Gastroesophageal sphincter (tissue), 4 donors: ENCODE measurements at places on chromosomes 16 and 17. TPM values are rescaled to one million over a fixed set of nuclear protein-coding genes. Genes with fewer than 3 reads are reported as not detected.

DNA sequence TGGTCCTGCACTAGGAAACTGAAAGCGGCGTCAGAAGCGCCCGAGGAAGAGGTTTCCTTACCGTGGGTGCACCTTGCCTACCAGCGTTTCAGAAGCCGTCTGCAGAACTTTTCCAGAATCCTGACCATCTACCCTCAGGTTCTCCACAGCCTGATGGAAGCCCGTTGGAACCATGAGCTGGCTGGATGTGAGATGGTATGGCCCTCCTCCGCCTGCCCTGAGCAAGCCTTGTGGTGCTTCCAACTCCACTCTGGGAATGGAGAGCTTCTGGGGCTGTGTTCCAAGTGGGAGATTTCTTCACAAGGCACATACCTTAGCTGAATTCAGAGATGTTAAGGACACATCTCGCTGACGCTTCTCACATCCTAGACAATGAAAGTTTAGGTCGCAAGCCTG lies 51.8 kb upstream of the ENDOV start:
- H3K27ac ChIP-seq, result peak overlapping the region; percentile 17
- peaks cover 13% of the 10 kb centered on the region for H3K4me1 ChIP-seq
- H3K36me3 ChIP-seq, result no peaks in the 10 kb centered on the region
- no peaks in the 10 kb centered on the region for H3K27me3 ChIP-seq
- ATAC-seq, result no peak

- H3K36me3 ChIP-seq, result no peaks in the 10 kb centered on the region
- H3K4me1 ChIP-seq, result no peaks in the 10 kb centered on the region
- H3K27me3 ChIP-seq, result peaks cover 47% of the 10 kb centered on the region
- peak overlapping the region; percentile 55 for H3K4me3 ChIP-seq
Measured at GRCh38 chr16:47142486-47142820, 1.3 kb downstream of the NETO2 start.

- no peak for ATAC-seq
- H3K4me3 ChIP-seq, result no peak overlapping the region
- H3K36me3 ChIP-seq, result no peaks in the 10 kb centered on the region
- H3K27me3 ChIP-seq, result no peaks in the 10 kb centered on the region
- H3K27ac ChIP-seq, result no peak overlapping the region
Measured at GRCh38 chr17:62572488-62572887, 55.0 kb upstream of the MRC2 start.

DNA sequence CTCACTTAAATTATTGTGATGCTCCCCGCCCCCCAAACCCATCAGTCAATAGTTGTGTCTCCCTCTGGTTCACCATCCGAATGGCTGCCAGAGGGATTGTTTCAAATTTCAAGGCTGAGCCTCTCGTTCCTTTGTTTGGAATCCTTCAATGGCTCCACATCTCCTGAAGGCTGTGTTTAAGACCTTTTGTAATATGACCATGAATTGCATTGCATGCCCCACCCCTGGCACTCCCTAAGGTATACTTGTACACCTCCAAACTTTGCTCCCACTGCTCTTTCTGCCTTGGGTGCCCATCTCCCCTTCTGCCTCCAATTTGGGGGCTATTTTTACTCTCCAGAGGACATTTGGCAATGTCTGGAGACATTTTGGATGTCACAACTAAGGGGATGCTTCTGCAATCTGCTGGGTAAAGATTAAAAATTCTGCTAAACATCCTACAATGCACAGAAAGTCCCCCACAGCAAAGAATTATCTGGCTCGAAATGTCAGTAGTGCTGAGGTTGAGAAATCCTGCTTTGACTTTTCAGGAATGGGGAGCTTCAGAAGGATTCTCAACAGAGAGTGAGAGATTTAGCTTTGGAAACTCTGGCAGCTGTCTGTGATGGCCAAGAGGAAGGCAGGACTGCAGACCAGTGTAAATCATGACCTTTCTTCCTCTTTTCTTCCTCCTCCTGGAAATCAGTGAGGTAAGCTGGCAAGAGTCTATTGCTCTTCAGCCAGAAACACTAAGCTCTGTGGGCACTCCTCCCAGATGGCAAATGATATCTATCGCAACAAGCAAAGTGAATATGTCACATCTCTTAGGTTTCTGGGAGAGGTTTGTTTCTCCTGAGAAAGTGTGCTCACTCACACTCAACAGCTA lies 8.7 kb upstream of the IL4R start:
- H3K27me3 ChIP-seq, result no peaks in the 10 kb centered on the region
- no peaks in the 10 kb centered on the region for H3K36me3 ChIP-seq
- peaks cover 8% of the 10 kb centered on the region for H3K4me1 ChIP-seq
- peak overlapping the region; percentile 17 for H3K27ac ChIP-seq

DNA sequence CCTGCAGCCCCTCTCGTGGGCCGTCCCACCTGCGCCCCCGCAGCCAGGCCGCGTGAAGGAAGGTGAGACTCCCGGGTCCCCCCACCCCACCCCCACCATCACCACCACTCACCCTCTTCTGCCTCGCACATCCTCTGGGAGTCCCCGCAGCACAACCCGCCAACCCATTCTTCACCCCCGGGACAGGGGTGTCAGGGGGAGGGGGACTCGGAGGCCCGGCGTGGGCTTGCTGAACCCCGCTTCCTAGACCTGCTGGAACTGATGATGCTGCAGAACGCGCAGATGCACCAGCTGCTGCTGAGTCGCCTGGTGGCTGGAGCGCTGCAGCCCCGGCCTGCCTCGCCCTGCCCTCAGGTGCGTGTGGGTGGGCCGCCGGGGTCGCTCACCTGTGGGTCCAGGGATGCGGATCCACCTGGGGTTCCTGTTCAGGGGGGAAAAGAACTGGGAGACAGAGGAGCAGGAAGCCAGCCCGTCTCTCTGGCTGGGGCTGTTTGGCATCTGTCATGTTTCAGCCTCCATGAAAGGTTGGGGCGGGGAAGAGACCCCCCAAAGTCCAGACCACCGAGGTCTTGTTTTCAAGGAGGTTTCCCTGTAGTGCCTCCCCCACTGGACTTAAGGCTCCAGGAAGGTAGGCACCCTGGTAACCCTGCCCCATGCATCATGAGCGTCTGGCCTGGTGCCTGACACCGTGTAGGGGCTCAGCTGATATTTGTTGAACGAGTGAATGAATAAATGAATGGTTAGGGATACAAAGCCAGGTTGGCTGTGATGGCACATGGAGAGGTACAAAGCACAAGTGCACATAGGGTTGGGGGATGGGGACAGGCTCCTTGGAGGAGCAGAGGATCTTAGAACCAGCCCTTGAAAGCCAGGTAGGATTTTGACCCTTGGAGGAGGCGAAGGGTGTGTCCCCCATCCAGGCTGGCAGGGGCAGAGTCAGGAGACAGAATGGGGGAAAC lies 849 bp downstream of the PRR29 start:
- no peak for ATAC-seq
- H3K4me3 ChIP-seq, result peak overlapping the region; percentile 57
- peaks cover 70% of the 10 kb centered on the region for H3K27me3 ChIP-seq
- peaks cover 19% of the 10 kb centered on the region for H3K4me1 ChIP-seq

DNA sequence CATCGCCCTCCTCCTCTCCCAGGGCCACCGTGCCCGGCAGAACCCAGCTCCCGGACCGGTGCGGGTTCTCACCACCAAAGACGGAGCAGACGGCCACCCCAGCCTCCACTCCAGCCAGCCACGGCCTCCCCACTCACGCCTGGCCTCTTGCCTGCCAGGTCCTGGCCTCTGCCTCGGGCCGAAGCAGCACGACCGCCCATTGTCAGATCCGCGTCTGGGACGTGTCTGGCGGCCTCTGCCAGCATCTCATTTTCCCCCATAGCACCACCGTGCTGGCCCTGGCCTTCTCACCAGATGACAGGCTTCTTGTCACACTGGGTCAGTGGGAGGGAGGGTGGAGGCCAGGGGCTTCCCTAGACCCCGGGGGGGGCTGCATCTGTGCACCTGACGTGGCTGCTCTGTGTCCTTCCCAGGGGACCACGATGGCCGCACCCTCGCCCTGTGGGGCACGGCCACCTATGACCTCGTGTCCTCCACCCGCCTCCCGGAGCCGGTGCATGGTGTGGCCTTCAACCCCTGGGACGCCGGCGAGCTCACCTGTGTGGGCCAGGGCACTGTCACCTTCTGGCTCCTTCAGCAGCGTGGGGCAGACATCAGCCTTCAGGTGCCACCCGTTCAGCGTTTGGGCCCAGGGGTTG lies 6.6 kb upstream of the RHOT2 start:
- H3K4me1 ChIP-seq, result no peaks in the 10 kb centered on the region
- H3K4me3 ChIP-seq, result peak overlapping the region; percentile 43
- no peaks in the 10 kb centered on the region for H3K36me3 ChIP-seq
- peak; percentile 1 for ATAC-seq

GRCh38 chr16:640614-641013 lies 1.0 kb upstream of the MCRIP2 start:
- H3K27me3 ChIP-seq, result no peaks in the 10 kb centered on the region
- ATAC-seq, result no peak
- no peak overlapping the region for H3K4me3 ChIP-seq
- no peaks in the 10 kb centered on the region for H3K4me1 ChIP-seq
- no peaks in the 10 kb centered on the region for H3K36me3 ChIP-seq
- H3K27ac ChIP-seq, result peak overlapping the region; percentile 92

DNA sequence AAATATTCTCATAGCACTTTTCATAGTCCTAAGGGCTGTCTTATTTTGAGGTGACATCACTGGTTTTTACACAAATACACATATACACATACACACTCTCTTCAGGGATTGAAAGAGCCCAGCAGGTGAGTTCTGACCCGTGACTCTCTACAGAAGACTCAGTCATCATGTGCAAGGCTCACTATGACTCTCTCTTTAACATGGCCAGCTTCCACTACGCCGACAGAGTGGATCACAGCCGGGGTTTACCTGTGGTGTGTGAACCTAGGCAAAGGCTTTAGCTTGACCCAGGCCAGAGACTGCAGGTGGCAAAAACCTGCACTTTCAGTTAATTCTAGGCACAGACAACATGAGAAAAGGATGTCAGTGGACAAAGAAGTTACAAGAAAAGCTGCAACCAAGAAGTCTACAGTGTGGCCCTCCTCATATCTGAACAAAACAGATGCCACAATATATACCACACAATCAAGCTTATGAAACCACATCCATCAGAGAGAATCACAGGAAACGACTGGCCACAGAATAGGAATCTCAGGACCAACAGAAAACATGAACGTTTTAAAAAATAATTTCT lies 56.5 kb downstream of the CYTH1 start:
- H3K4me3 ChIP-seq, result no peak overlapping the region
- peaks cover 3% of the 10 kb centered on the region for H3K36me3 ChIP-seq
- no peak overlapping the region for H3K27ac ChIP-seq
- H3K27me3 ChIP-seq, result no peaks in the 10 kb centered on the region
- H3K4me1 ChIP-seq, result peaks cover 6% of the 10 kb centered on the region

- H3K27me3 ChIP-seq, result no peaks in the 10 kb centered on the region
- peaks cover 5% of the 10 kb centered on the region for H3K4me1 ChIP-seq
- peaks cover 41% of the 10 kb centered on the region for H3K36me3 ChIP-seq
- ATAC-seq, result no peak
Measured at GRCh38 chr17:82016061-82016874, 6.4 kb downstream of the CENPX start.

GRCh38 chr17:36994438-36994837 lies 45.7 kb downstream of the AATF start:
- ATAC-seq, result no peak
- H3K36me3 ChIP-seq, result peaks cover 3% of the 10 kb centered on the region
- H3K27me3 ChIP-seq, result no peaks in the 10 kb centered on the region
- H3K4me1 ChIP-seq, result no peaks in the 10 kb centered on the region
- H3K27ac ChIP-seq, result no peak overlapping the region
- H3K4me3 ChIP-seq, result no peak overlapping the region

- peak overlapping the region; percentile 36 for H3K4me3 ChIP-seq
- H3K36me3 ChIP-seq, result no peaks in the 10 kb centered on the region
- peak; percentile 38 for ATAC-seq
- peaks cover 46% of the 10 kb centered on the region for H3K4me1 ChIP-seq
- peak overlapping the region; percentile 91 for H3K27ac ChIP-seq
- H3K27me3 ChIP-seq, result no peaks in the 10 kb centered on the region
Measured at GRCh38 chr16:87463722-87464690, 28.8 kb downstream of the ZCCHC14 start.

DNA sequence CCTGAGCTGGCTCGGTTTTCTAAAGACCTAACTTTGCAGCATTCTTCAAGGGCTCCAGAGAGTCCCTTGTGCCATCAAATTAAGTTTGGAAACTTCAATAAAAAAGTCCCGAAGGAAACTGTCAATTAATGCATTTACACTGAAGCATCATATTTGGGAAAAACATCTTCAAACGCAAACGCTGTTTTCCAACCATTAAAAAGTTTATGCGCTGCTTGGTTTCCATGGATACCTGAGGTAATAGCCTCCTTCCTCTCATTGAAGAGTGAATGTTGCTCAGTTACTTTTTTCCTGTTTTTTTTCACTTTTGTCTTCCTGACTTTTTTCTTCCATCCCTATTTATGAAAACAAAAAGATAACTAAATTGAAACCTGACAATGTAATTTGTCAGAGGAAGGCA lies 399.1 kb downstream of the MAF start:
- no peaks in the 10 kb centered on the region for H3K4me1 ChIP-seq
- H3K27me3 ChIP-seq, result no peaks in the 10 kb centered on the region
- no peak for ATAC-seq
- no peak overlapping the region for H3K4me3 ChIP-seq

DNA sequence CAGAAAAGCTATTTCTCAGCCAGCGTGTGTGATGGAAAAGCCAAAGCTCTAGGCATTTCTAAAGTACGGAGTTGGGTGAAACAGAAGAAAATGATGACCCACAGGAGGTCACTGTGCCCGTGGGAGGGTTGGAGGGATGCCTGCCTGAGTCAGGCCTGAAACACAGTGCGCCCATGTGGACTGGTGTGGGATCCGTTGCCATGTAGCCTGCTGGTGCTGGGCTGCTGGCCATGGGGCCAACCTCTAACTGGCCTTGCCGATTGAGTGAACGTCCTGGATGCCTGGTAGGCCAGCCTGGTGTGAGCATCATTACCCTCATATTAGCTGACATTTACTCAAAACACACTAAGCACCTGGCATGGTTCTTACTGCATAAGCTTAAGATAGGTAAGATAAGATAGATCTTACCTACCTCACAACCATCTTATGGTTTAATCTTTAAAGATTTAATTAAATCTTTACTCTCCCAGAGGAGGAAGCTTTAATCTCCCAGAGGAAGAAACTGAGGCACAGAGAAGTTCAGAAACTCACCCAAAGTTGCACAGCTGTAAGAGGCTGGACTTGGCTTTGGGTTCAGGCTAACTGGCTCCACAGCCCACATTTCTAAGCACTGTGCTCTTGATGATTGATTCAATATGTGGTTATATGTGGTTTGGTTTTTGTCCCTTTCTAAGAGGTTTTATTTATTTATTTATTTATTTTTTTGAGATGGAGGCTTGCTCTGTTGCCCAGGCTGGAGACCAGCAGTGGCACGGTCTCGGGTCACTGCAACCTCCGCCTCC lies 15.7 kb downstream of the MGAT5B start:
- H3K27me3 ChIP-seq, result peaks cover 54% of the 10 kb centered on the region
- H3K27ac ChIP-seq, result no peak overlapping the region
- no peaks in the 10 kb centered on the region for H3K36me3 ChIP-seq
- no peaks in the 10 kb centered on the region for H3K4me1 ChIP-seq
- H3K4me3 ChIP-seq, result no peak overlapping the region
- no peak for ATAC-seq

Gene ZSCAN10
- 1.7 TPM for total RNA-seq

Gene TP53TG3
- total RNA-seq, result not detected

Gene SAP30BP
- 68.2 TPM for total RNA-seq

Gene TMIGD1
- not detected for total RNA-seq

Gene KRTAP2-1
- not detected for total RNA-seq

Gene TNS4
- total RNA-seq, result 2.2 TPM

Gene TBC1D3E
- total RNA-seq, result not detected

Gene DLX3
- total RNA-seq, result not detected
